Stimulated activated CD8-positive, alpha-beta memory T cell treated with anti-CD3 and anti-CD28 coated beads, Interleukin-12 subunit alpha, Interleukin-12 subunit beta, amount 100 ng/mL, for 1 hour (primary cell): ENCODE measurements at places on chromosomes 11 and 22.

GRCh38 chr11:28108958-28109357 is 770 bp downstream of the METTL15 start:
- DNase-seq = no peak

DNA sequence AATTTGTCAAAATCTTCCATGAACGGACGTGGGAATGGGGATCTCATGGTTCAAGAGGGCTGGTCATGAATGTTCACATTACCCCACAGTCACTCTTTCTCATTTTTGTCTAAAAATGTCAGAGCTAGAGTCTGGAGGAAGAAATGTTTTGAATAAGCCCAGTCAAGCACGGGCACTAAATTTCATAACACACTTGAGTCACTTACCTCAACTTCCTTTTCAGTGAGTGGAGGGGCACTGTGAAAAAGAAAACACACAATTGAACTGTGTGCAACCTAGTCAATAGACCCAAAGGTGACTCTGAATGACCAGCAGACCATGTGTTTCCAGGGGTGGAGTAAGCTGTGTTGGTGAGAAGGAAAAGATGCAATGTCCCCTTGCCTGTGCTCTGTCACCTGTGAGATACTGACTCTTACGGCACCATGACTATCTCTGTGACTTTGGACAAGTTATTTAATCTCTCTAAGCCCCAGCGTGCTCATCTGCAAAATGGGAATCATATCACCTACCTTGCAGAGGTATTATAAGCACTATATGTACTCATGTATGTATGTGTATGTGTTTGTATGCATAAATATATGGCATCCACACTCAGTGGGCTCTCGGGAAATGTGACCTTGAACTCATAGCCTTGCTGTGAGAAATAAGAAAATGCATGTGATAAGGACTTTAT is 38.2 kb upstream of the LYVE1 start:
- DNase-seq = no peak

DNA sequence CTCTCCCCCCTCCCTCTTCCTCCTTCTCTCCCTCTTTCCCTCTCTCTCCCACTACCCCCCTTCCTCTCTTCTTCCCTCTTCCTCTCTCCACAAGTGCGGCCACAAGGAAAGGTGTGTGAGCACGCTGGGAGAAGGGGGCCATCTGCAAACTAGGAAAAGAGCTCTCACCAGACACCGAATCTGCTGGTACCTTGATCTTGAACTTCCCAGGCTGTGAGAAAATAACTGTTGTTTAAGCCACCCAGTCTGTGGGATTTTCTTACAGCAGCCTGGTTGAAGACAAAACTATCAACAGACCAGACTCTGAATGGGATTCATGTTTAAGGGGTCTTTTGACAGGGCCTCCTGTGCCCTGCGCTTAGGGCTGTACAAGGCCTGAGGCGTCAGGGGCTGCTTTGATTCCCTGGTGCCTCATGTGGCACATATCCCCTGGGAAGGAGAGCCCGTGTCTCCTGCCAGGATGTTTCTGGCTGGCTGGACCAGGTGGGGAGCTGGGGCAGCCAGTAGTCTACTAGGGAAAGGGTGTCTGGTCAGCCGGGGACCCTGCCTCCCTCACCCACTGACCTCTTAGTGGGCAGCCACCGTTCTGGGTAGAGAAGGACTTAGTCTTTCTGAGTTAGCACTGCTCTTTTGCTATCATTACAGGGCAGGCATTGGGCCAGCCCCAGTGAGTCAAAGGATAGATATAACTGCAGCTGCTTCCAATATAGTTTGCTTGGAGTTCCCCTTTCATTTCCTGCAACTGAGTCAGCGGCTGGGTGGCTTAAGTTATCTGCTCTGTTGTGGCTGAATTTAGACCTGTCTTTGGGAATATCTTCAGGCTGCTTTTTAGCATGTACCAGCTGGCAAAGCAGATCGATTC is 6.2 kb downstream of the PANX1 start:
- DNase-seq = no peak

- no peak for DNase-seq
Measured at GRCh38 chr22:38638728-38639127, 17.5 kb downstream of the FAM227A start.

- no peak for DNase-seq
Measured at GRCh38 chr11:72924568-72925190, 110.5 kb downstream of the ATG16L2 start.

DNA sequence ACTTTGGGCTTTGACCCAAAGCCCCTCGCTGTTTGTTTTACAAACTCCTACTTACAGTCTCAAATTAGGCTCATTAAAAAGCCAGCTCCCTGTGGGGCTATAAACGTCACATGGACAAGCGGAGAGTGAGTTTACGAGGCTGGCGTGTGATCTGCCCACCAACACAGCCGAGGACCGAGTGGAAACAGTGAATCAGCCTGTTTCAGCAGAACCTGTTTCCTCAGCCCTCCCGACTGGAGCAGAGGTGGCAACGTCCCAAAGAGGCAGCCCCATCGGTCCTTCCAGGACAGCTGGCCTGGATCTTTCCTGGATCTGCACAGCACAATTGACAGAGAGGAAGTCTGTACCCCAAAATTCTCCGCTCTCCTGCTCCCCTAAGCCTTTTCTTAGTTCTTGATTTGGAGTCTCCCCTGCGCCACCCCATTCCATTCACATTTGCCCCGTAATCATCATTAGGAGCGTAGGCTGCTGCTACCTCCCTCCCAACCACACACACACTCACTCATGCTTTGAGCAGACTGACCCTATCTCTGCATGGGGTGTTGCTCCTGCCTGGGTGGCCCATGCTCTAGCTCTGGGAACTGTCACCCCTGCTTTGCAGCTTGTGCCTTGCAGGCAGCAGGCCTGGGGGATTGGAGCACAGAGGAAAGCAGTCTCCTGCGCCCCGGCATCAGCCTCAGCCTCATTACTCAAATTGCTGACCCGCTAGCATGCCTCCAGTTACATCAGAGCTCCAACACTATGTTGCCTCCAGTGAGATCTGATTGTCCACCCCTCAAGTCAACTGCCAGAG is 117.8 kb downstream of the NAT10 start:
- no peak for DNase-seq

- DNase-seq = no peak
Measured at GRCh38 chr22:46094676-46095075, 55.6 kb upstream of the PPARA start.

- DNase-seq = no peak
Measured at GRCh38 chr22:39097098-39098020, at the start of gene APOBEC3H. APOBEC3H (plus strand) TSS chr22:39097244; CDS start chr22:39100279, 3,035 bp downstream.

GRCh38 chr11:78742430-78742829 is 167.8 kb upstream of the NARS2 start:
- no peak for DNase-seq

- no peak for DNase-seq
Measured at GRCh38 chr22:45651931-45652528, 19.6 kb upstream of the ATXN10 start.

GRCh38 chr11:103031834-103032233 is 60.1 kb downstream of the DCUN1D5 start:
- DNase-seq = no peak

DNA sequence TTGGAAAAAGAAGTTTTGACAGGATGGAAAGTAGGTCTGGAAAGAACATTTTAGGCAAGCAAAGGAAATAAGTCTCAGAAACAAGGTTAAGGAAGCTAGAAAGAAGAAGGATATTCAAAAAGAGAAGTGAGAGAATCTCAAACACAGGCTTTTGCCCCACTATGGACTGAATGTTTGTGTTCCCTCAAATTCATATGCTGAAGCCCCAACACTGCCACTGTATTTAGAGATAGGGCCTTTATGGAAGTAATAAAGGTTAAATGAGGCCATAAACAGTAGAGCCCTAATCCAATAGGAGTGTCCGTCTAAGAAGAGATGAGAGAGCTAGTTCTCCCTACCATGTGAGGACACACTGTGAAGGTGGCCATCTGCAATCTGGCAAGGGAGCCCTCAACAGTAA is 20.6 kb upstream of the RPS13 start:
- DNase-seq = no peak

DNA sequence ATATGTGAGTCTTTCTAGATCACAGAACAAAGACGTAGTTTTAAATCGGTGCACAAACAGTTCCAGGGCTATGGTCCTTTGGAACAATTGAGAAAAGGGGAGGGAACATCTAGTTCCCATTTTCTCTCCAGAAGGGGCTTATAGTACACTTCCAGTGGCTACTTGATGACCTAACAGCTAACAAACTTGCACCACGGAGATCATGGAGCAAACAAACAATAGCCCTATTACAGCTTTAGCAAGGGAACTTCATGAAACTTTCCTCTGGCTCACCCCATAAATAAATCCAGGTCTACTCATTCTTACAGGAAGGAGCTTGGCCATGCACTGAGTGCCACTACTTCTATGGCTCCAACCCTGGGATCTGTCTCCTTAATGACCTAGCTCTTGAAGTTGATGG is 8.3 kb upstream of the FOLR2 start:
- no peak for DNase-seq

DNA sequence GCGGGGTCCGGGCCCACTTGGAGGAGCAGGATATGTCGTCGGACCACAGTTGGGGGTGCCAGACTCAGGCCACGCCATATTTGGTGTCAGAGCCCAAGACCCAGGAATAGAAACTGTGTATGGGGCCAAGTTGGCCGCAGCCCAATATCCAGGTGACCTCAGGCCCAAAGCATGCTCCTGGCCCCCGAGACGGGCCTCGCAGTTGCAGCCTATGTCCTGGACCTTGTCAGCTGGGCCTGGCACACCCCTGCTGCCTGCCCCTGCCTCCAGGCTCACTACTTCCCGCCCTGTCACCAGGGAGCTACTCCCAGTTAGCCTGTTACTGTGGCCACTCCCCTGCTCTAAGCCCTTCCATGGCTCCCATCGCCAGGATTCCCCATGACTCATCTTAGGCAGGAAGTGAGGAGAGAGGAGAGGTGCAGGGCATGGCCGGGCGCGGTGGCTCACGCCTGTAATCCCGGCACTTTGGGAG is 23.1 kb downstream of the A4GALT start:
- no peak for DNase-seq

- DNase-seq = no peak
Measured at GRCh38 chr11:27287205-27287604, 75.8 kb downstream of the CCDC34 start.

DNA sequence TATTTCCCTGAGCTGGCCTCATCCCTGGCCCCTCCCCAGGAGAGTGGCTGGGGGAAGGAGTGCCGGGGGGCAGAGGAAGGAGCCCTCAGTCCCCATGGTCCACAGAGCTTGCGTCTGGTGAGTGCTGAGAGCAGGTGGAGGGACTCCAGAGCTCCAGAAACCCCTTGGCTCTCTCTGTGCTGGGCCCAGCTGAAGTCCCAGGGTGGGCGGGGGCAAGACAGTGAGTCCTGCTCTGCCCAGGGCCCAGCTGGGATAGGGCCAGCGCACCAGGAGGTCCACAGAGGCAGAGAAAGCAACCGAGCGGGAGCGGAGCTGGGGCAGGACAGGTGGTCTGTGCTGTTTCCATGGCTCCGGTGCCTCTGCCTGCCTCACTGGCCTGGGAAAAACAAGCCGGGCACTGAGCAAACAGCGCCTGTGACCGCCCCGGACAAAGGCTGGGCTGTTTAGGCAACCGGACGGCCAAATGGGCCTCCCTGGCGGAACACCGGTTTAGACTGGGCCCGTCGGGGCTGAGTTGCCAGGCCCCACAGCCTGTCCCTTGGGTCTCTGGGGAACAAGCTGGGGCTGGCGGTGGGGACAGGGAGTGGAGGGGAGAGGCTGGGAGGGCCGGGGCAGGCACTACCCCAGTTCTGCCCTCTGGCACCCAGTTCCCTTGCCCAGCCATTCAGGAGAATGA is 34.1 kb upstream of the WNT7B start:
- DNase-seq = no peak

DNA sequence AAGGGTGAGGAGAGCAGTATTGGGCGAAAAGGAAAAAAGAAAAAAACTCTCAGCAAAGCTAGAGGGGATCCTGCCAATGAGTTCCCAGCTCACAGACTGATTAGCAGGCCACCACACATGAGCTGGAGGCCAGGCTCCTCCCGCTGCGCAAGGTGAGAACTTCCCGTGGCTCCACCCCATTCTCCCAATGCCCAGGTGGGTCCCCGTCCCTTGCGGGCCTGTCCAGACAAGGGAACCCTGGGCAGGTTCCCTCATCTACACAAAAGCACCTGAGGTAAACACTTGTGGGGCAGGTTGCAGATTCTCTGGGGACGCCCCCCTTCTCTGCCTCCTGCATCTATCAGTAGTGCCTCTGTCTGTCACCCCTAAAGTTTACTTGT is 46.5 kb downstream of the CDPF1 start:
- DNase-seq = no peak

DNA sequence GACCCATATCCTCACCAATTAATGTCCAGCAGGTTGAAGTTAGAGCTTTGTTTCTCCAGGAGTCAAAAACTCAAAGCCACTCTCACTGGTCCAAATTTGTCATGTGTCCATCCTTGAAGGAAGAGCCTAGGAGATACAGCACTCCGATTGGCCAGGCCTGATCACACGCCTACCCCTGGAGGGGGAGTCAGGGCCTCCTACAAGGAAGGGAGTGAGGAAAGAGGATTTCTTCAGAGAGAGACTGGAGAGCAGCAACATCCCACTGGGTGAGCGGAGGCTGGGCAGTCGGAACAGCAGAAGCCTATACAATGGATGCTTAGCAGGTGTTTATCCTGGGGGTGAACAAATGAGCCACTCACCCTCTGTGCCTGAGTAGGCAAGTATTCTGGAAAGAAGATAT is 113.9 kb downstream of the TRIM29 start:
- no peak for DNase-seq

- no peak for DNase-seq
Measured at GRCh38 chr11:35011389-35011788, 95.0 kb downstream of the PDHX start.

DNA sequence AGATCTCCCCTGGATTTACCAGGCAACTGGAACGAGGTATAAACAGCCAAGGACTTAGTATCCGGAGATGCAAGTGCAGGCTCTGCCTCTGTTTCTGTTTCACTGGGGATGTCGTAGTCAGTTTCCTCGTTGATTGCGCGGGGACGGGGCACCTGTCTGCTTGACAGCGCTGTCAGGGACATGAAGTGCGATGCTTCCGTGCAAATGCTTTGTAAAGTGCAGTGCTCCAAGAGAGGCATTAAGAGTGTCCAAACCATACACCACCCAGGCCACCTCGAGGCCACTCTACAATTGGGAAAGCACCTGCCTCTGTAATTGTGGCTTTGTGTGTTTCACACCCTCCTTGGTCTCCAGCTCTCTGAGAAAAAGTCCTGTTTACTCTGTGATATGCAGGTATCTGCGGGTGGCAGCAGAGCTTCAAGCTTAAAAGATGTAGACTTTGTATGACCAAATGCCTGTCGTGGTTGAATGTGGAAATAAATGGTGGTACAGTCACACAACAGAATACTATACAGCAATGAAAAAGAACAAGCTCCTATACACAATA is 18.6 kb upstream of the CD5 start:
- no peak for DNase-seq

DNA sequence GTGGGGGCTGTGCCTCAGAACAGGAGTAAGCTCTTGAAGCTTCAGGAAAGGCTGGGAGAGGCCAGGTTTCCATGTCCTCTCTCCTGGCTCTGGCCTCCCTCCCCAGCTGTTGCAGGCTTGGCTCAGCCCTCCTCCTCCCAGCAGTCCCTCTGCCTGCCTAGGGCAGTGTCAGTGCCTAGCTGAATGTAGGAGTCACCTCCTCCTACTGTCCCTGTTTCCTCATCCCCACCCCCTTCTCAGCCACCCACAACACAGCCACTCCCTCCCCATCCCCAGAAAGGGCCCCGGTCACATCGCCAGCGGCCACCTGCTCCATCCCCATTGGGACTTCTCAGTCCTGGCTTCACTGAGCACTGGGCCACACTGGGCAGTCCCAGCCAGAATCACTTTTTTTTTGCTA is 2.9 kb upstream of the FBLN1 start:
- no peak for DNase-seq

- DNase-seq = no peak
Measured at GRCh38 chr22:47303161-47303890, 540.9 kb downstream of the TBC1D22A start.
